Dermis microvascular lymphatic vessel endothelial cell (primary cell): ENCODE measurements at places on chromosomes 3 and 15.

DNA sequence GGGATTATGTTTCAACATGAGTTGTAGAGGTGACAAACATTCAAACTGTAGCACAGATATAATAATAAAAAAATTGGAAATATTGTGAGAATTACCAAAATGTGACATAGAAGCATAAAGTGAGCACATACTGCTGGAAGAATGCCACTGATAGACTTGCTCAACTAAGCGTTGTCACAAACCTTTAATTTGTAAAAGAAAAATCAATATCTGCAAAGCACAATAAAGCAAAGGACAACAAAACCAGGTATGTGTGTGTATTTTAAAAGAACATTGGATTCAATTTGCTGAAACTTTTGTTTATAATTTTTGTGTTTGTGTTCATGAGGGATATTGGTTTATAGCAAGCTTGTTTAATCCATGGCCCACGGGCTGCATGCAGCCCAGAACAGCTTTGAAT, 40.8 kb upstream of the EIF5A2 start:
- DNase-seq: no peak

DNA sequence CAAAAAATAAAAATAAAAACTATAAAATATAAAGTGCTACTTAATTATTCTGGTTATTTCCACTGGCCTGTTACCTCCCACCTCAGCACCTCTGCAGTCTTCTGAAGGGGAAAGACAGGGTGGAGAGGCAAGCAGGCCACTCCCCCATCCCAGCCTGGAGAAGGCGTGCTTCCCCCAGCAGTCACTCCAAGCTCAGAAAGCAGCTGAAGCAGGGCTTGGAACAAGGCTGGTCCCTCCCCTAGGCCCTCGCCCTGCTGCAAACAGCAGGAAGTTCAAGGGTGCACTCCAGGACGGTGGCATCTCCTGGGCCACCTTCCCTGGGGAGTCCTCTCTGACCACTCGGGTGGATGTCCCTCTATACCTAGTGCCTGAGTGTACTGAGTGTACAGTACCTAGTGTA, 21.4 kb downstream of the CACNA2D2 start:
- no peak for DNase-seq

GRCh38 chr3:83454353-83454752, 1504.4 kb upstream of the CADM2 start:
- no peak for DNase-seq

DNA sequence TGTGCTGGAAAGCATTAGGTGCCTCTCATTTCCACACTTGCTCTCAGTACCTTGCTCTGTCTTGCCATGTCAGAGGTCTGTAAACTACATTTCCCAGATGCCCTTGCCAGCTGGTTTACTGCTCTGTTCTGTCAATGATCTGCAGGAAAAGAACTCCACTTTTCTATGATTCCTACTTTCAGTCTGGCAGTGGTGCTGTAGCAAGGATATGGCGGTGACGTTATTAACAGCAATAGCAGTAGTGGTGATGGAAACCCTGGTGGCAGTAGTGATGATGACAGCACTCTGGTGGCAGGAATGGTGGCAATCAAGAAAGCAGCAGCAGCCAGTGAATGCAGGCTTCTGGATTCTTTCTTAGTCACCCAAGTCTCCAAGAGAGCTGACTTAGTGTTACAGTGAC, 665.2 kb downstream of the DIPK2A start:
- no peak for DNase-seq

DNA sequence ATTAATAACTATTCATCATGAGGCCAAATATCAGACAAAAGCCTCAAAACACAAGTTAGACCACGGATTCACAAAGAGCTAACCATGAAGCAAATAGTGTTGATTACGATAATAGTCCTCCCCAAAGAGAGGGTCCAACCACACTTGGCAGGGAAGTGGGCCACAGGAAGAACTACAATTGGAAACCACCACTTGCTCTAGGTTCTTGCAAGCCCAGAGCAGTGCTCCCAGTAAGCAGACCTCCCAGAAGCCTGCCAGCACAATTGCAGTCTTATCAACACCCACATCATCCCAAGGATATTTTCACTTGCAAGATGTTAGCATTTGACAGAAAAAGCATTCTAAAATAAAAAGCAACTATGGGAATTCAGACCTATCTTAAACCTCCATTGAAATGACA, 11.3 kb downstream of the SETD2 start:
- no peak for DNase-seq

DNA sequence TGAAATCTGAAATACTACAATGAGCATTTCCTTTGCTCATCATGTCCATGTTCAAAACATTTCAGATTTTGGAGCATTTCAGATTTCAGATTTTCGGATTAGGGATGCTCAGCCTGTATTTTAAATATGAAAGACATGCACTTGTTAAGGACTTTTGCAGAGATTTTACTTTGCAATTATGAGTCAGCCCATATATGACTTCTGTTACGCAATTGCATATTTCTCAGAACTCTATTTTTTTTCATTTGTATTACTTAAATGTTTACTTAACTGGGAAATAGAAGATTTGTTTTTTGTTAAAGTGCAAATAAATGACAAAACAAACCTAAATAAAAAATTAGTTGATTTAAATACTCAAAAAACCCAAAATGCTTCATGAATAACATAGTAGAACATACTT, 376.2 kb downstream of the ZBTB20 start:
- no peak for DNase-seq

GRCh38 chr3:70736009-70736408, 423.6 kb upstream of the MDFIC2 start:
- no peak for DNase-seq

GRCh38 chr3:136350557-136350956, 100.4 kb downstream of the PCCB start:
- DNase-seq: no peak

DNA sequence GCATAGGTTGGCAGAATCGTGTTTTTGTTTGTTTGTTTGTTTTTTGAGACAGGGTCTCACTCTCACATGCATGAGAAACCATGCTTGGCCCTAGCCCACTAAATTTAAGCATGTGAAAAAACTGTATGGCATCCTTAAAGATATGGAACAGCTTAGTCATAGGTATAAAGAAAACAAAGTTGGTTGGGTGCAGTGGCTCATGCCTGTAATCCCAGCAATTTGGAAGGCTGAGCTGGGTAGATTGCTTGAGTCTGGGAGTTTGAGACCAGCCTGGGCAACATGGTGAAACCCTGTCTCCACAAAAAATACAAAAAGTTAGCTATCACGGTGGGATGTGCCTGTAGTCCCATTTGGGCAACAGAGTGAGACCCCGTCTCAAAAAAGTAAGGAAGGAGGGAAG, 25.2 kb downstream of the EXD1 start:
- DNase-seq: no peak

GRCh38 chr3:64345371-64345770, 120.1 kb upstream of the PRICKLE2 start:
- DNase-seq: no peak

- no peak for DNase-seq
Measured at GRCh38 chr3:69426967-69427304, 41.0 kb upstream of the FRMD4B start.

- no peak for DNase-seq
Measured at GRCh38 chr3:49867400-49867799, 2.3 kb downstream of the CAMKV start.

- no peak for DNase-seq
Measured at GRCh38 chr3:14428087-14429033, 26.0 kb downstream of the SLC6A6 start.

- DNase-seq: no peak
Measured at GRCh38 chr15:56980473-56980872, 62.0 kb downstream of the TCF12 start.

DNA sequence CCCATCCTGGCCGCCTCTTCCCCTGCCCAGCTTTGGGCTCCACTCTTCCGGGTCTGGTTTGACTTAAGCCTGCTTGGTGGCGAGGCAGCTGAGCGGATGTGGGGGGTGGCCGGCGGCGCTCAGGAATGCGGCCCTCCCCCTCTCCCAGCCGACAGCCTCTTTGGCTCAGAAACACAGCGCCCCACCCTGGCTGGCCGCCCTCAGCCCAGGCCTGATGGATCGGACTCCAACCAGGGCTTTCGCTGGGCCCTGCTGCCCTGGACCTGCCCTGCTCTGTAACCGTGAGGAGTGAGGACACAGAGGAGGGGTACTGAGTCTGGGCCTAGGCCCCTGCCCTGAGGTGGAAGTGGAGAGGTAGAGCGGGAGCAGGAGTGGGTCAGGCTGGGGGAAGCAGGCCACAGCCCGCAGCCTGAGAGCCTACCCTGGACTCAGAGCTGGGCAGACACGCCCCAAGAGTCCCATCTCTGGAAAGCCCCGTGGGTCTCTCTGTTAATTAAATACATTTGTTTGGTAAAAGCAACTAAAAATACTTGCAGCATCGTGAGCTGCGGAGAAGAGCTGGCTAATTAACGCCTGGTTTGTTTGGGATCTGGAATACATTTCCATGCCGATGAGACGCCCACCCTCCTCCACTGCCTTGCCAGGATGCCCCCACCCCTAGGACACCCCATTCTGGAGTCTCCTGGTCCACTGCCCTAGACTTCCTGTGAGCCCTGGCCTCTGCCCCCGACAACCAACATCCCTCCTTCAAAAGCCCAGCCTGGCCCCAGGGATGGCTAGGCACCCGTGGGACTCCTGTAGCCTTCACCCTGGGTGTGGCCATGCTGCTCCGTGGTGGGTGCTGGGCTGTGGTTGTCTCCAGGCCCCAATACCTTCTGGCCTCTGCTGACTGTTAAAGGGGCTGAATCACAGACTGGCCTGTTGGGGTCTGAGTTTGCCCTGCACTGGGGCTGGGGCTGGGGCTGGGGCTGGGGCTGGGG, 19.6 kb downstream of the PLXNA1 start:
- DNase-seq: peak; percentile 65

GRCh38 chr3:29152379-29152778, 128.5 kb upstream of the RBMS3 start:
- no peak for DNase-seq

GRCh38 chr15:28012231-28012630, 86.9 kb downstream of the OCA2 start:
- DNase-seq: no peak

DNA sequence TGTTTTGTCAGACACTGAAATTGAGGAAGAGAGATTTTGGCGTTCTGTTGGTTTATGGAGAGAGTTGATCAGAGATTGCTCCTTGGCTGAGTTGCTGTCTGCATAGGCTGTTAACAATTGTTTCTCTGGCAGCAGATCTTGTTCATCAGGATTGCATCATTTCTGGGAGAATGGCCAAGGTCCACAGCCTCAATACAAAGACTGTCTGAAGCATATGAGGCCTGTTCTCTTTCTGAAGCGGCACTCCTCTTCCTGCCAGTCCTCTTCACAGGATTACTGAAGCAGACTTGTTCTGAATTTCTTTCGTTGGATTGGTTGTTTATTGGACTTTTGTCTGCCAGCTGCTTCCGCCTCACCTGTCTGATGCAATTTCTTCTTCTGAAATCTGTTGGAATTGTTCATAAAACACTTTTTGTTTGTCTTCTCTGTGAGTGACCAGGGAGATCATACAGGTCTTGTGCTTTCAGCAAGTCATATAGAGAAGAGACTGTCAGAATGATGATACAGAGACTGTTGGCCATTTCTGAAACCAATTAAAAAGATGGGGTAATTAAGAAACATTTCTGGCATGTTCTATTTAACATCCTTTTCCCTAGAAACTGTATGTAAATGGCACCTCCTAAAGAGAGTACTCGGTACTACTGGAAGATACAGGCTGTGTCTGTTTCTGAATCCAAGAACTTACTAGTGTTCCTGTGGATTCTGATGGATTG, 25.5 kb downstream of the SETD5 start:
- peak; percentile 85 for DNase-seq

GRCh38 chr3:188323067-188323842, 169.3 kb downstream of the LPP start:
- no peak for DNase-seq

DNA sequence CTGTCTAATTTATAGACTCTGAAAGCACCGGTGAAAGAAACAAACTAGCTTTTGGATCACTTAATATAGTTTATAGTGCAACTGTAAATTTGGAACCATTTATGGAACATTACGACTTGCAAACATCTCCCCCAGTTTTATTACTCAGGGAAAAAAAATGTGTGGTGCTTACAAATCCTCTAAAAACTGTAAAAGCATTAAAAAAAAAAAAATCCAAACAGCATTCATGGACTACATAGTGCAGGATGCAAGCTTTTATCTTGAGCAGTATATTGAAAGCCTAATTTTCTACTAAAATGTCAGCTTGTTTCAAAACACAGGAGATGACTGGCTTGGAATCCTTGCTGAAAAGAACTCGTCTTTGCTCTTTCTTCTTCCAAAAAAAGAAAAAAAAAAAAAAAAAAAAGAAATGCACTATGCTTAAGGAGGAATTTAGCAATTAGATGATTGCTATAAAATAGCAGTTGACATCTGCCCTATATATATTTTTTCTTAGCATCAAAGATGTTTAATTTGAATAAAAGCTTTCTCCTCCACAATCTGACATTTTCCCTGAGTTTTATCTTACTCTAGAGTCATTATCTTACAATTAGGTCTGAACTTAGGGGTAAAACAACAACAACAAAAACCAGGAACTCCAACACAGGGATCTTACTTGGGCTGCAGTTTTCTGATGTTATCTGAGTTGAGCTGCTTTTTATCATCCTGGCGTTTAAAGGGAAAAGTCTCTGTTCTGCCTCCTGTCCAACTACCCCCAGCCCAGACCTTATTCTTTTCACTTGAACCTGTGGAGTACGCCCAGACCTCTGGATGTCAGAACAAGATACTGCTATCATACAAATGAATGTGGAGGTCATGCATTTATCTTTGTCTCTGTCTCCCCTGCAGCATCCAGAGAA, 62.6 kb upstream of the PDZRN3 start:
- no peak for DNase-seq

DNA sequence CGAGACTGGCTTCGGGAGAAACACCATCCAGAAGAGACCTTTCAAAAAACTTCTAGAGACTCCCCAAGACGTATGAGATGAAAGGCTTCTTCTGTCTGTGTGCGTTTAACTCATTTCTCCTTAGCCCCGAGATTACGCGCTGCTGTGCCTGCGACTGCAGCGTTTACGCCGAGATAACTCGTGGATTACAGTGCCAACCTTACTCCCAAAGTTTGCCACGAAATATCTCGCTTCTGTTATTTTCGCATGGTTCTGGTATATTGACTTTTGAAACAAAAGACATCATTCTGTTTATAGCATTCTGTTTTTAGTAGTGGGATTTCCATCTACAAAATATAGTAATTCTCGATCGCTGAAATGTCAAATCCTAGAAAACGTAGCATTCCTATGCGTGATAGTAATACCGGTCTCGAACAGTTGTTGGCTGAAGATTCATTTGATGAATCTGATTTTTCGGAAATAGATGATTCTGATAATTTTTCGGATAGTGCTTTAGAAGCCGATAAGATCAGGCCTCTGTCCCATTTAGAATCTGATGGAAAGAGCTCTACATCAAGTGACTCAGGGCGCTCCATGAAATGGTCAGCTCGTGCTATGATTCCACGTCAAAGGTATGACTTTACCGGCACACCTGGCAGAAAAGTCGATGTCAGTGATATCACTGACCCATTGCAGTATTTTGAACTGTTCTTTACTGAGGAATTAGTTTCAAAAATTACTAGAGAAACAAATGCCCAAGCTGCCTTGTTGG, 467 bp downstream of the PGBD4 start:
- DNase-seq: no peak

GRCh38 chr3:157159037-157159761, 748 bp downstream of the CCNL1 start:
- peak; percentile 62 for DNase-seq
